ENCODE measurements at places on chromosomes 3 and 15.

- no peak for DNase-seq
These were observed 1093.6 kb upstream of the ALCAM start for GRCh38 chr3:104273046-104273649.

GRCh38 chr3:194750491-194750828 lies 64.8 kb downstream of the FAM43A start:
- no peak for DNase-seq

DNA sequence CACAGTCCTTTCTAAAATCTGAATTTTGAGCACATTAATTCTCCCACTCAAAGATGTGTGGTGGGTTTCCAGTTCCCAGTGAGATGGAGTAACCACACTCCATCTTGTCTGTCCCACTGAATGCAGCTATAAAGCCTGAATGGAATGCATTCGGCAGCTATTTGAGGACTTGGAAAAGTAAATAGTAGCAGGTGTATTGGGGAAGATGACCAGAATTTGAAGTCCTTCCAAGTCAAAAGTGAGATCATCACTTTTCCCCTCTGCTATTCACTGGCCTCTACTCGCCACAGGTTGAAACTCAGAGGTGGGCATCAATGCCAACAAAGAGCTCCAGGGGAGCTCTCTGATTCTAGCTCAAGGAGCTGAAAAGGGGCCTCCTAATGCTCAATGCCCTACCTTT lies 8.1 kb upstream of the GNB5 start:
- no peak for DNase-seq

GRCh38 chr3:135440746-135441145 lies 524.8 kb upstream of the PPP2R3A start:
- DNase-seq, result no peak

GRCh38 chr3:37096975-37097374 lies 77.4 kb downstream of the LRRFIP2 start:
- no peak for DNase-seq

DNA sequence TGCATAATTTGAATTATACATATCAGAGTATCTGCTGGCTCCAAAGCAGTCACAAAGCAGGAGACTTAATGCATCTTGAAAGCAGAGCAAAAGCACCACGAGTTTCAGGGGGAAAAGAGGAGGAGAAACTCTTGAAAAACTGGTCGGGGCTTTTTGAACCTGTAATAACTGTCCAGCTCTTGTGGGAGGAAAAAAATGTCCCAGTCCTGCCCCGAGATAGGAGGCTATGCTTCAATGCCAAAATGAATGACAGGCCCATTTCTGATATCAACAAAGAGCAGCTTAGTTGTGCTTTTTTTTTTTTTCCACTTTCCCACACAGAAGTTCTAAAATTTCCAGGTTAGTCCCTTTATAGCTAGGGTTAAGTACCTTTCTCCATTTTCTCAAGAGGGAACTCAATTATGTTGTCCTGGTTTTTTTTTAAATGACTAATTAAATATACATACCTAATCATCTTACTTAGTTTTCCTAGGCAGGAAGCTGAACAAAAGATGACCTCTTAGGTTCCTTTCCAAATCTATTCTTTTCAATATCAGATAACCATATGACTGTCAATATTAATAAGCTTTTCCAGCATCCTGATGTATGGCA lies 120.2 kb downstream of the TFDP2 start:
- no peak for DNase-seq

GRCh38 chr3:61030469-61031035 lies 220.7 kb downstream of the FHIT start:
- no peak for DNase-seq

- DNase-seq, result no peak
These were observed 28.1 kb upstream of the KBTBD12 start for GRCh38 chr3:127886956-127887231.

DNA sequence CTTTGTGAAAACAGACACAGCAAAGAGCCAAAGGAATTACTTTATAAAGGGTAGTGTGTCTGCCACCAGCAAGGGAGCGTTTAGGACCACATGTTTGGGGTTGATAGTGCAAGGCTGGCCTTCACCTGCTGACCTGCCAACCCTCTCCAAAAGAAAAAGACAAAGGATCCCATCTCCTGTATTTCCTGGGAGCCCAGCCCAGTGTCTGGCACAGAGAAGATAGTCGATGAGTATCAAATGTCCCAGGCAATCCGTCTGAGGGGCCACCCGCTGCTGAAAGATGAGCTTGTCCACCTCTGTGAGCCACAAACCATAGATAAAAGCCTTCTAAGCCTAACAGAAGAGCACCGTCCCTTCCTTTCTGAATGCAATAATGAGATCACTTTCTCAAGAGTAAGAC lies 154.8 kb upstream of the CTNNB1 start:
- DNase-seq, result no peak

DNA sequence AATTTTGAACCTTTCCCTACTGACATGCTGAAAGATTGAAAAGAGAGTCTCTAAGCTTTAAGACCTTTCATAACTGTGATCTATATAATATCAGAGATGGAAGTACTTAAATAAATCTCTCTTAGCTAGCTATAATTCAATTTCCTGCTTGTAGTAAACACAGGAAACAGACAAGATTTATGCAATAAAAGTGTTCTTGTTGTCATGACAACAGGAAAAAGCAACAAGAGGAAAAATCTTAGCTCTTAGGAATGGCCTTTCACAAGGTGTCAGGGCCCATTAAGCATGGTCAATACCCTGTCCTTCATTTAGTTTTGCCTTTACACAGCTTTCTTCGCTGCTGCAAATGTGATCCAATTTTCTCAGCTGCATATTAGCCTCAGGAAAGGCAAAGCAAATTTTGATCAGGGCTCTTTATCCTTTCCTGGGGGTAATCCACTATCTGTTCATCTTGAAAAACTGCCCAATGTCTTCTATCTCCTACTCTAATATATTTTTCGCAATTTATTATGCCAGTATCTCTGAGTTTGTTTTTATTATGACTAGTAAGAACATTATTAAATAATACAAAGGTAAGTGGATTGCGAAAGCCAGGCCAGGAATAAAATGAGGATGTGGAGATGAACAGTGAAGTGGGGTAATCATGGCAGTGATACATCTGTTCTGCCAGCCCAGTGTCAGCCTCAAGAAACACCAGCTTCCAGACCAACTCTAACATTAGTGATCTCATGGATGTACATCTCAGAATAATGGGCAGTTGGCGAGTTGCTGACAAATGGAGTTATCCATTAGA lies 28.7 kb downstream of the SIDT1 start:
- DNase-seq, result no peak

DNA sequence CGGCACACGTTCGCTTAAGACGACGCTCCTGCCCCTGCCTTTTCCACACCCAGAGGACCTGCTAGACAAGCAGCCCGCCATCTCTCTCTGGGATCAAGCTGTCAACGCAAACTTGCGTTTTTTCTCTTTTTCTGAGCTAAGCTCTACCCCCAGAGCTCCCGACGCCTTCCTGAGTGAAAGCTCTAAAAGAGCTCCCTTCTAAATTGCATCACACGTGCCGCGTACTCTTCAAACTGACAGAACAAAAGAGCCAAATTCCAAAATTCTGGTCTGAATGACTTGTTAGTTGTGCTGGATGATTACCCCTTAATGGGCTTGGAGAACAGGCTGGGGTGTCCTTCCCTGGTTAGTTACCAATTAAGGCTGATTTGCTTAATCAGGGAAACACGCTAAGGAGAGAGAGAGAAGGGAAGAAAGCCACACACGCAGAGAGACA lies 81.2 kb downstream of the MDFIC2 start:
- no peak for DNase-seq

GRCh38 chr3:3180456-3180855 lies 965 bp upstream of the CRBN start:
- no peak for DNase-seq

- no peak for DNase-seq
These were observed 52.9 kb downstream of the FGD5 start for GRCh38 chr3:14871456-14872200.

GRCh38 chr15:25715536-25716413 lies 147.4 kb downstream of the ATP10A start:
- no peak for DNase-seq

DNA sequence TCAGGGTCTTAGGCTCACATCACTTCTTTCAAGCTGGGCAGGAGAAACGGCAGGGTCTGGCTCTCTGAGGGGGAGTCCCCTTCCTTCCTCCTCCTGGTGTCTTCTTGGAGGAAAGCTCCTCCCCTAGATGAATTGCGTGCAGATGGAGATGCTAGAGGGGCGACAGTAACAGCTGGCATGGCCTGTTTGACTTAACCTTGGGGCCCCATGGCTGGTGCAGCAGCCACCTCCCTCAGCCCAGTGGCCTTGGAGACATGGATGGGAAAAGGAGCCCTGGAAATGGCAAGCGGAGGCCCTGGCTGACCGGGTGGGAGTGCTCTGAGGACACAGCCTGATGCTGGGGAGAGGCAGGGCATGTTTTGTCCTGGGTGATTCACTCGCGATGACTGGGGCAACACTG lies 20.2 kb downstream of the PAK6 start:
- no peak for DNase-seq

DNA sequence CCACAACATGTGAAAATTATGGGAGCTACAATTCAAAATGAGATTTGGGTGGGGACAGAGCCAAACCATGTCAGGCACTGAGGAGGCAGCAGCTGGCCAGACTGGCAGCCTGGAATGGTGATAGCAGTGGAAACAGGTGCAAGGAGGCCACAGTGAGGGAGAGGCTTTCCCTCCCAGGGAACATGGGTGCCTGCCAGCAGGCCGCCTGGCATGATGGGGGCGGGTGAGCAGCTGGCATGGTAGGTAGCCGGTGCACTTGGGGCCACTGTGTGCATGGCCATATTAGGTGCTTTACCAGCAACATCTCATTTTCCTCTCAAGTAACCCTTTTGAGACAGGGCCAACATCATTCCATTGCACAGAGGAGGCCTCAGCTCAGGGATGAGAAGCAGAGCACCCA lies 18.3 kb upstream of the MRPS22 start:
- DNase-seq, result no peak

GRCh38 chr3:121621491-121621890 lies 28.3 kb downstream of the FBXO40 start:
- DNase-seq, result no peak

DNA sequence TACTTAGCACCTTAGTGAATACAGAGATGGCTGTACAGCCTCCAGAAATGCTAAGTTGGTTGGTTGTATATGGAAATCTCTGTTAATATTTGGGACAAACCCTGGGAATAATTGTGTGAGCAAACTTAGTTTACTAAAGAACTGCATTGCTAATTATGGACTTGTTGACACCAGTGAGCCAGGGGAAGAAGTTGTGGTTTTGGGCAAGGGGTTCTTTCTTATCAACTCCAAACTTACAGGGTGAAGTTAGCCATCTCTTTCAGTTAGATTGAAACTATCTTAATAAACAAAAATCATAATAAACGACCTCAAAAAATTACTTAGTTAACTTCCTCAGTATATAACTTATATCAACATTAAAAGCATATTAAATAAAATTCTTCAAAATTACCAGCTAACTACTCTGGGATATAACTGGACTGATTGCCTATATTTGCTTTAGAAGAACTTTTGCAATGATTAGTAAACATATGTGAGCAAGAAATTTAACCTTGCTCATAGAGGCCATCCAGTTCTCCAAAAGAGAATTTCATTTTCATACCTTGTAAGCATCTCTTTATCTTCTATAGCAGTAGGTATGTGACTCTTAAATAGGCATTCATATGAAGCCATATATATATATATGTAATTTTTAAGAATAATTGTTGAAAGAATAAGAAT lies 24.7 kb downstream of the MBNL1 start:
- DNase-seq, result no peak

DNA sequence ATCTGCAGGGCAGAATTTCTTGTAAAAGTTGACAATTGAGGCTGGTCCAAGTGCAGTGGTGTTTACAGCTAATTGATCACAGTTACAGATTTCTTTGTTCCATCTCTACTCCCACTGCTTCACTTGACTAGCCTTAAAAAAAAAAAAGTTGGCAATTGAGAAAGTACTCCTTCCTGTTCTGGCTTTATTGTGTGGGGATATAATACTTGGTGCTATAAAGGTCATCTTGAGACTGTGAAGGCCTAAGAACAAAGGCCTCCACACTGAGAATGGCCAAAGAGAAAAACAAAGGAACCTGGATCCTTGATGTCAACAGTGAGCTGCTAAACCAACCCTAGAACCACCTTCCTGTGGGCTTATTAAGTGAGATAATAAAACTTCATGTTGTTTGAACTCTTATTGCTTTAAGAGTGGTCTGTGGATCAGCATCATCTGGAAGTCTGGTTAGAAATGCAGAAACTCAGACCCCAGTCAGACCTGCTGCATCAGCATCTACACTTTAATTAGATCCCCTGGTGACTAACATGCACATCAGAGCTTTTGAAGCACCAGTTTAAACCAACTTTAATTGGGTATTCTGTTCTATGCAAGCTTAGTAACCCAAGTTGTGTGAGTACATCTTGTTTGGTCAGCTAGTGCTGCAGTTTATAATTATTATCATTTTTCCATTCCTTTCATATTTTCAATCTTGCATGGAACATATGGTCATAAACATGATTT lies 55.2 kb downstream of the TMOD3 start:
- no peak for DNase-seq

GRCh38 chr3:143536817-143537535 lies 311.3 kb downstream of the SLC9A9 start:
- no peak for DNase-seq

- DNase-seq, result no peak
These were observed 25.5 kb downstream of the TBC1D2B start for GRCh38 chr15:78052001-78052401.

- no peak for DNase-seq
These were observed 89.0 kb upstream of the FNDC3B start for GRCh38 chr3:171950373-171950772.

DNA sequence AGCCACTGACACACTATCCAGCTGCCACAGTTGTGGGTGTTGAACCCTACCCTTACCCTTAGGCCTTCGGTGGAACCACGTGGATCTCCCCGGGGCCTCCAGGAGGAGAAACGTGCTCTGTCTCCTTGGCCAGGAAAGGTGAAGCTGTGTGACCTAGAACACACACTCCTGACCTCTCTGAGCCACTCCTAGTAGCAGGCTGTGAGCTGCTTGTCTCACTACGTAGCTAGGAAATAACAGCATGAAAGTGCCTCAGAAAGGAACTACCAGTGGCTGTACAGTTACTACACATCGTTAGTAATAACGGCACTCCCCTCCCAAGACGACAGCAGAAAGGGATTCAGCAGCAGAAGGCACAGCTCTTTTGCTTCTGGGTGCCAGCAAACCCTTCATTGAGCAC lies 36.2 kb upstream of the SLC6A6 start:
- DNase-seq, result no peak

GRCh38 chr15:75680007-75680789 lies 32.5 kb downstream of the CSPG4 start:
- no peak for DNase-seq

GRCh38 chr15:75397494-75397893 lies 29.1 kb upstream of the MAN2C1 start:
- no peak for DNase-seq

- no peak for DNase-seq
These were observed 119.3 kb upstream of the SLC7A14 start for GRCh38 chr3:170705131-170705530.

All from T-helper 1 cell (primary cell).